Stimulated activated CD4-positive, alpha-beta T cell treated with anti-CD3 and anti-CD28 coated beads, TNF-alpha, amount 100 ng/mL, for 4 hours (primary cell): ENCODE measurements at places on chromosomes 2 and 18.

DNA sequence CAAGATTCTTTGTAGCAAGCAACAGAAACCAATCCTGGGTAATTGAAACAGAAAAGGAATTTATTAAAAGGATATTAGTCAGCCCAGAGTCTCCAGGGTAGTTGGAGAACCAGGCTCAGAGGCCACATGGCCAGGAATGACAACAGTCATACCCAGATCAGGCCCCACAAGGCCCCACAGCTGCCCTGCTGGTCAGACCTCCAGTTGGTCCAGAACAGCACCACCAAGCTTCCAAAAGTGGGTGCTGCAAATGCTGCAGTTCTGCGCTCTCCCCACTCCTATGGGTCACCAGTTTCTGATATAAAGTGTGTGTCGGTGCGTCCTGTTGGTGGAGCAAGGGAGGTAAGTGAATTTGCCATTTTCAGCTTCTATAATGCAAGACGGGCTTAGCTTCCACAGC is 29.9 kb downstream of the KLHL29 start:
- DNase-seq: no peak

DNA sequence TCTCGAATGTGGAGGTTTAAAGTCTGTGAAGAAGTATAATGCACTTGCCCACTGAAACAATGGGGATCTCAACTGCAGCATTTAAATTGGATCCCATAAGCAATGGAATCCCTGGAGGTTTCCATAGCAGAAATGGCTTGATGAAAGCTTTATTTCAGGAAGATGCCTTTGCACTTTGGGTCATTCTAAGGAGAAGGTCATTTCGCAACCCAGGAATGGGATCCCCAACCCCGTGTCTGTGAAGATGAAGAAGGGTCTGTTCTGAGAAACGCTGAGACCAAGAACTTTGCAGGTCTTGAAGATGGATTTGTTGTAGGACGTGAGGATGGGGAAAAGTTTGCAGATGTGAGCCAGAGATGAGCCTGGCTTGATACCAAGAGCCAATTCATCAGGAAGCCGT is 1.8 kb upstream of the KCNG3 start:
- DNase-seq: no peak

- DNase-seq: no peak
Measured at GRCh38 chr2:132415915-132416722, 486 bp upstream of the GPR39 start.

DNA sequence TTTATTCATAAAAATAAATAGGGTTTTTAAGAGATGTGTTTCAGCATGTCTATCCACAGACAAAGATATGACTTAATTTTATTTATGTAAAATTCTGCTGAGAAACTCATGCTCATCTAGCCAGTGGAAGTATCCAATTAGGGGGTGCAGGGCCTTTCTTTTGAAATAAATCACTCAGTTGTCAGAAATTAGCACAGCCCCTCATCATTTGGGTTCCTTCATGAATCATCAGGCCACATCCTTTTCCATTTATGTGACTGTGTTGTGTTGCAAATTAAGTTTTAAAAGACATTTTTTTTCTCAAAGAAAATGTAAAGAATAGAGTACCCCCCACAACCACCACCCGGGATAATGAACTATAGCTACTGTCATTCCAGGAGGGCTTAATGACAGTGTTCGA is 185.8 kb downstream of the NRP2 start:
- DNase-seq: no peak

DNA sequence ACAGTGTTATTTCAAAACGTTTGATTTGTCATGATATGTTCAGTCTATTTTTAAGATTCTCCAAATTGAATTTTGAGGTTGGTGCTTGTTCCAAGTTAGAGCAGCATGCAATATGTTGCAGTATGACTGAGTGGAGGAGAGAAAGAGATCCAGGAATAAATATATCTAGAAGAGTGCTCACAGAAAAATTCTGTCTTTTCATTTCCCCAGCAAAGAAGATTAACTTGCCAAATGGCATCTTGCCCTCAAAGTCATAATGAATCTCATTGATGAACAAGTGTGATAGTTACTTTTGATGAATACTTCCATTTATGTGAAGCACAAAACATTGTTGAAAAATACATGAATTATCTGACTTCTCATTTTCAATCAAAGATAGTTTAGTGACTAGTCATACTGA is 95.9 kb downstream of the KCNJ3 start:
- DNase-seq: no peak

DNA sequence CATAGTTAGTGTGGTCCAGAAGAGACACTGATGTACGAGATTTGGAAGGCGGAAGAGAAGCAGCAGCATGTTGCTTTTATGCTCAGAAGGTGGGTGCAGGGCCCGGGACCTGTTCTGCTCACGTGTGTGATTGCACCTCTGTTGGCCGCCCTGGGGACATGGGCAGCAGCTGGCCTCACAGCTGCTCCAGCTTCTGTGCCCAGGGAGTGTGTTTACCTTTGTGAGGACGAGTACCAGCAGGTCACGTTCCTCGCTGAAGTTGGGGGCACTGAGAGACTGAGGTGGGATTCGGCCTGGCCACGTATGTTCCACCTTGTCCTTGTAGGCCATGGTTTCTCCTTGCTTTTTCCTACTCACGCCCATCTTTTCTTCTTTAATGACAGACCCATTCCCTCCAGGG is 86.3 kb downstream of the PMAIP1 start:
- no peak for DNase-seq

- no peak for DNase-seq
Measured at GRCh38 chr2:14942987-14943386, 310.5 kb downstream of the LRATD1 start.

GRCh38 chr2:61722318-61722717 is 131.5 kb downstream of the FAM161A start:
- DNase-seq: no peak

DNA sequence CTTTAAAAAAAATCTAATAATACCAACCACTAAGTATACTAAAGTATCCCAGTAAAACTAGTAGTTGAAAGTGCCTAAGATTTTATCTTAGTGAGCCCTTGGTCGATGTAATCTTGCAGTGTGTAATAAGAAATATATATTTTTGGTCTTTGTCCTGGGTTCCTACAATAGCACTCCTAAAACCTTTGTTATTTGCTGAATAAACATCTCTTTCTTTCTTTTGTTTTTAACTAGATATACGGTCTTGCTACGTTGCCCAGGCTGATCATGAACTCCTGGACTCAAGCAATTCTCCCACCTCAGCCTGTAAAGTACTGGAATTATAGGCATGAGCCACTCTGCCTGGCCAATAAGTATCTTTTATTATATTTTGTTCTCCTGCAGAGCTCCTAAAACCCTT is 2.4 kb upstream of the TP53I3 start:
- no peak for DNase-seq

DNA sequence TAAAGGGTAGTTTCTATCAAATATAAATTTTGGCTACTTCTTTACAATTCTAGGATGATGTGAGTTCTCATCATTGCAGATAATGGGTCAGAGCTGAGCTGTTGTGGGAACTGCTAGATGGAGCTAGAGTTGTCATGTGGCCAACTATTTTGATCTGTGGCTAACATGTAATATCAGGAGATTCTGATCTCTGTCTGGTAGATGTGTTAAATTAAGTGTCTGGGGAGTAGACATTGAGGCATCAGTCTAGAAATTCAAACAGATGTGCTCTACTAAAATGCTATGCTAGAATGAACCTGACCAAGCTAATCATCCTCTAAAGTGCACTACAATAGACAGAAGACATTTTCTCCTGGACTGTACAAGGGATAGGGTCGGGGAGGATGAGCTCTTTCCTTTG is 30.3 kb upstream of the DARS1 start:
- no peak for DNase-seq

DNA sequence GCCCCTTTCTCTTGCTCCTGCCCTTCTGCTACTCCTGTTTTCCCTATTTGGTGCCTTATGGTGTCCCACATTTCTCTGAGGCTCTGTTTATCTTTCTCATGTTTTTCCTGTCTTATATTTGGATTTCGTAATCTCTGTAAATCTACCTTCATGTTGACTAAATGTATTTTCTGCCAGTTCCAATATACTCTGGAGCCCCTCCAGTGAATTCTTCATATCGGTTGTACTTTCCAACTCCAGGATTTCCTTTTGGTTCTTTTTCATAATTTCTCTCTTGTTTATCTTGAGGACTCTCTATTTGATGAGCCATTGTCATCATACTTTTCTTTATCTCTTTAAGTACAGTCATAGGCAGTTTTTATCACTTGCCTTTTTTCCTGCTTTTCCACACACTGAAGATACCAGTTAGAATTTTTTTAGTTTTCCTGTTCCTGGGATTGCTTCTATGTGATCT is 19.1 kb downstream of the SCLY start:
- no peak for DNase-seq

DNA sequence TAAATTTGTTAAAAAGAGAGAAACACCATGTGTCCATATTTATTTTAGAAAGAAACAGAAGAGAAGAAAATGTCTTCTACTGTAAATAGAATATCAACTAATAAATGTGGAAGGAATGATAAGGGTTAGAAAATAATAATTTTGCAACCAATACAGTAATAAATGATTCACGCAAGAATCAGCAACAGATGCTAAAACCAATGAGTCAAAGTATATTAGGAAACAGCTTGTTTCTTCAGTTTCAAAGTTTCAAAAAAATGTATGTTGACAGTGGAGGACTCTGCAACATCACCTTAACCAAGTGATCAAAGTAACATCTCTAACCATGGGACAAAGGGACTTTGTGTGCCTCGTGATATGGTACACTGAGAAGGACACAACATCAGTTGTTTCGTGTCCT is 147.0 kb downstream of the TWIST2 start:
- no peak for DNase-seq

GRCh38 chr2:200422071-200422470 is 87.8 kb downstream of the KCTD18 start:
- DNase-seq: no peak

GRCh38 chr2:86631846-86632485 is 8.3 kb upstream of the RNF103 start:
- DNase-seq: no peak

DNA sequence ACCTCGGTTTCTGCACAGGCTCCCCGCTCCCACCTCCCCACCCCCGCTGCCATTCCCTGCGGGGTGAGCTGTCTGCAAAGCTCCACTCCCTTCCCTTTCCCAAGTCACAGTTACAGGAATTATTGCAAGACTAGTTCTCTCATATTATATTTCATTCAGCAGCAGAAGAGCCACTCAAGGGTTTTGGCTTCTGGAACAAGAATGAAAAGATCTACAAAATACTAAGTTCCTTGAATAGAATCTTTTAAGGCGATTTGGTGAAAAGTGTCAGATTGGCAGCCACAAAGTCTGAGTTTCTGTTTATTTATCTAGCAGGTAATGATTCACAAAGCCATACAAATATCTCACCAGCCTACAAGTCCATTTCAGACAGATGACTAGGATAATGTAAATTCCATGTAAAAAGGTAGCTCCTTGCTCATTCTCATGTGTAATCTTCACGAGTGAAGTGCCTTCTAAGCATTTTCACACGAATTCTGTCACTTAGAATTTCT is 221.9 kb upstream of the RBBP8 start:
- no peak for DNase-seq
